Cortex of kidney (tissue), 1 donor: ENCODE measurements at places on chromosomes 6 and 20.

GRCh38 chr6:157287247-157287850 is 36.0 kb downstream of the TMEM242 start:
- no peak for DNase-seq

DNA sequence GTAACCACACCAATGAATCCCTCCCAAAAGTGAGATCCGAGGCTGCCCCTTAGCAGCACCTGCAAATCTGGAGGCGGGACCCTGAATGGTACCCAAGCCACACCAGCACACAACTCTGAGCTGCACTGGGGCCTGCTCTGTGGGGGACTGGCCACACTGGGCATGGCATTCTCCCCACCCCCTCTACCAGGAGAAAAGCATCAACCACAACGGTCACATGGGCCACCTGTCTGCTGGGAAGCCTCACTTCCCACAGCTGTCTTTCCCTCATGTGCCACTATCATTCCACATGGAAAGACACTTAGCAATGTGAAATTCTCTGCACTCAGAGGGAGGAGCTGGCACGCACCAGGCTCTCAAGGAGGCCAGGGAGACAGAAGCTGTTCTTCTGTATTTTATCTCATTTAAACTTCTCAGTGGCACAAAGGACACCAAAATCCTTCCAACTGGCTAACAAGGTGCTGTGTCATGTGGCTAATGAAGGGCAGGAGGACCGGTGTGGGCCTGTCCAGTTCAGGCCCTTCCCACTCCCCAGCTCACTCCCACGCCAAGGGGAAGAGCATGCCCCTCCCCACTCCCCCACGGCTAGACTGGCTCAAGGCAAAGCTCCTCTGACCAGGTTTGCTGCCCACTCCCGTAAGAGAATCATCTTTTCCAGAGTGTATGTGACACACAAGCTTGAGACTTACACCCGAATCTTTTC is 19.0 kb downstream of the YTHDF1 start:
- DNase-seq = no peak

GRCh38 chr20:57664924-57665588 is 44.8 kb downstream of the PMEPA1 start:
- DNase-seq = no peak

- DNase-seq = no peak
Observed at GRCh38 chr6:135576055-135576454, 78.5 kb upstream of the AHI1 start.

DNA sequence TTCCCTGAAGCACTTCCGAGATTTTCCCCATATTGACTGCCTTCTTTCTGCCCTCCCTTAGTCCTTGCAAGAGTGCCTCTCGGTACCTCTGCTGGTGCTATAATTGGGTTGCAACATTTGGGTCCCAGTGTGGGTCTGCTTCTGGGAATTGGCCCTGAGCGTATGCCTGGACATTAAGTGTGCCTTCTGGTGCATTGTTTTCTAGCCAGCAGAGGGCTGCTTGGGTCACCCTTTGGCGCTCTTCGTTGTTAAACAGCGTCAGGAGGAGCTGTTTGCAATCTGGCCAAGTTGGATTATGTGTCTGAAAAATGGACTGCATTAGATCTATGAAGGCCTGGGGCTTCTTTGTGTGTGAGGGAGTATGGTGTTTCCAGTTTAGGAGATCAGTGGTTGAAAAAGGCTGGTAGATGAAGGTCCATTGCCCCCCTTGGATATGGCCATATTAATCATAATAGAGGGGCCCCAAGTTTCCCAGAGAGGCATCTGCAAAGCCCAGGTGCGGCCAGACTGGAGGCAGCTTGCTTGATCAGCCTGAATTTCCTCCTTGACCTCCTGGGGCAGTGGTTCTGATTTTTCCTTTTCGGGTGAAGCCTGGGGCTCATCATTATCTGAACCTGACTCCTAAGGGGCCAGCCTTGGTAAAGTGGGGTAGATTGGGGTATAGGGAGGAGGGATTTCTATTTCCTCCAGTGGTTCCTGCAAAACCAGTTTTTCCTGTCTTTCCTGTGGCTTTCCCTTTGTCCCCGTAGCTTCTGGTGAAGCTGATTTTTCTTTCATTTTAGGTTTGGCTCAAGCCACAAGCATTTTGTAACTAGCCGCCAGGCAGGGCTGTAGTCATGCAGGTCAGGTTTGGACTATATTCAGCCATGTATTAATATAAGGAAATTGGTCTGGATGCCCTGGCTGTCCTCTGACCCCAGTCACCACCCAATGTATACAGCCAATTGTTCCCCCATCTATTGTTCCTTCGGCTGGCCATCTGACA is 85.4 kb upstream of the GPR6 start:
- DNase-seq = no peak

DNA sequence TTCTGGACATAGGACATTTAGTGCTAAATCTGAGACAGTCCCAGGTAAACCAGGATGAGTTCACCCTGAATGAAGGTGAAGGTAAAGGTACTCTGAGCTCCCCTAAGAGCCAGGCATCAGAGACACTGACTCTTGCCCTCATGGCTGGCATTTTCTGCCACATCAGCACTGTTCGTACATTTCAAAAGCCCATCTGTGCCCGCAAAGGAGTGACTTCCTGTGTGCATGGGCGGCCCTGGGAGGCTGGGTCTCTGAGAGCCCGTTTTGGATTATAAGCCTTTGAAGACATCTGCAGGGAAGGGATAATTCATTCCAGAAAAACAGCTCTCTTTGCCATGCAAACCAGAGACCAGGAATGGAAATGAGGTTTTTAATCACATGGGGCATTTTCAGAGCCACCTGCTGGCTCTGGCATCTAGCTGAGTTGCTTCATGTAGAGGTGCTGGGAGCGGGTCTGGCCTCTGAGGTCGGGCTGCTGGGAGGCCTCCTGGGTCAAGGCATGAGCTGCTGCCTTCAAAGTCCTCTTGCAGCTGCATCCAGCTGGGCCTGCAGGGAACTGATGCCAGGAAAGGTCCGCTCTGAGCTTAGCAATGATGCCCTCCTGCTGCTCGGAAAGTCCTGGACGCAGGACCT is 348.3 kb downstream of the DHX35 start:
- DNase-seq = no peak

- no peak for DNase-seq
Observed at GRCh38 chr20:15039088-15039752, 701.8 kb upstream of the FLRT3 start.

DNA sequence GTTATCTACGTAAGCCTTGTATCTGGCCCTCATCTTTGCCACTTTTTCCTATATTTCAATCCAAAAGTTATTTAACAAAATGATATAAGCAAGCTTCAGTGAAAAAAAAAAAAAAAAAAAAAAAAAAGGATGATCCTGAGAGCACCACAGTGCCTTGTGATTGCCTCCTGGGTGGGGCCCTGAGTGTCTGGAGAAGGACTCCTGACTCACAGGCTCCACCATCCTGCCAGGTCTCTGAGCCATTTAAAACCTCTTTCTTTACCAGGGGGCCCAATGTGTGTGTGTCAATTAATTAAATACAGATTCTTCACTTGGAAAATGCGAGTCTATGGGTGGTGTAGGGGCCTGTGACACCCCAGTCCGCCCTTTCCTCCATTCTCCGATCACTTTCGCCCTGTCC is 105.2 kb downstream of the SMOC2 start:
- DNase-seq = no peak

DNA sequence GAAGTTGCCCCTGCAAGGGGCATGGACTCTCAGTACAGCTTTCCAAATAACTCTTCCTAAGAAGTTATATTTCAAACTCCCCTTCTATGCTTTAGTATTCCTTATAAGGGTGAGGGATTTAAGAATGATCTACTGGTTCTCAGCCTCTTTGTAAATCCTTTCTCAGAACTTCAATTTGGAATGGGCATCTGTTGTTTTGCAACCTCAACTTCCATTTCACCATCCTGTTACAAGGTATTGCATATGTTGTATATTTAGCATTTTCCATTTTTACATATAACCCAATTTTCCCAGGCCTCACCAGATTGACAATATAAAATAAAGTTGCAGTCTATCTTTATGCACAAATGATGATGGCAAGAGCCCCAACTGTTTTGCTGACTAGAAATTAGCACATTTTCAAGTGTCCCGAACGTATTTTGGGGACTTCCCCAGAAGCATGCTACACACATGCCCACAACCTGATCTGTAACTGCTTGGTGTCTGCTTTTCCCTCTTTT is 154.9 kb upstream of the CARMIL1 start:
- DNase-seq = no peak

DNA sequence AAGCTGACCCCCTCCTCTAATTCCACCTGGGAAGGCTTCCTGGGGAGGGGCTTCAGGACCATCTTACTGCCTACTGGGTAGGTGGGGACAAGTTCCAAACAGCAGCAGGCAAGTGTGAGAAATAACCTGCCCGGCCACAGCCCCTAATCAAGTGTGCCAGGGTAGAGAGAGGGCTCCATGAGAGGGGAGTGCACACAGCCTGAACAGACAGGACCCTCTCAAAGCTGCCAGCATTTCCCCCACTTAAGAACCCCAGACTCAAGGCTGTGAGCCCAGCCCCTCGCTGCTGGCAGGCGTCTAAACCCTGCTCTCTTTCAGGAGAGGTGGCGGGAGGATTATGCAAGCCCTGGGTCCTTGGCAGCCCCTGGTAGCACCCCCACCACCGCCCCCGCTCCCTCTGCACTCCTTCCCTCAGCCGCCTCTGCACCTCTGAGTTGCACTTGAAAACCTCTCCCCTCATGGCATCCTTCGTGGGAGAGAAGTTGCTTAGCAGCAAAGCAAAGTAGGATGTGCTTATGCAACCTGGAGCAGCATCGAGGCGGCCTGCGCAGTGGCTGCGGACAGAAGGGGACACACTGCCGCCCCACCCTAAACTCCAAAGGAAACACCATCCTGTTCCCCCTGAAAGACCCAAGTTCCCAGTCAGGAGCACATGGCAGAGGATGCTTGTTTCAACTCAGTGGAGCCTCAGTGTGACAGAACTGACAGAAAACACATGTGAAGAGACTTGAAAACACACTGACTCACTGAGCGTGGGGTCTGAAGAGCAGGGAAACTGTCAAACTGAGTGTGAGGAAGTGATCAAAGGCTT is 10.5 kb downstream of the DDRGK1 start:
- no peak for DNase-seq

DNA sequence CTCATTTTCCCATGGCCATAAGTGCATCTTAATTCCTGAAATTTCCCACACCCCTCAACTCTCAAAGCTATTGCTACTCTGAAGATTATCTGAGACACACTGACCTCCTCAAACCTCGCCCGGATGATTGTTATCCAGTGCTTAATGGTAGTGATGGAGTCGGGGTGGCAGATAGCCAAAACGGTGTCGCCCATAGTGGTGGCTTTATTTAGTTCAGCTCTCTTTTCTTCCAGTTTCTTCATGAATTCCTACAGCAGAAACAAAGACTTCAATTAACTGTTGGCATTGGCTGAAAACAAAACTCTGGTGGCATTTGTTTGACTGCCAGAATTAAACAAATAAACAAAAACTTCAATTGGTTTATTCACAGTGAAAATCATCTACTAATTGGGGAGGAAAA is 165.4 kb downstream of the DST start:
- DNase-seq = no peak

- DNase-seq = peak; percentile 29
Observed at GRCh38 chr6:44237813-44238433, 9.0 kb upstream of the HSP90AB1 start.

- no peak for DNase-seq
Observed at GRCh38 chr6:44667668-44668390, 280.3 kb downstream of the CDC5L start.

DNA sequence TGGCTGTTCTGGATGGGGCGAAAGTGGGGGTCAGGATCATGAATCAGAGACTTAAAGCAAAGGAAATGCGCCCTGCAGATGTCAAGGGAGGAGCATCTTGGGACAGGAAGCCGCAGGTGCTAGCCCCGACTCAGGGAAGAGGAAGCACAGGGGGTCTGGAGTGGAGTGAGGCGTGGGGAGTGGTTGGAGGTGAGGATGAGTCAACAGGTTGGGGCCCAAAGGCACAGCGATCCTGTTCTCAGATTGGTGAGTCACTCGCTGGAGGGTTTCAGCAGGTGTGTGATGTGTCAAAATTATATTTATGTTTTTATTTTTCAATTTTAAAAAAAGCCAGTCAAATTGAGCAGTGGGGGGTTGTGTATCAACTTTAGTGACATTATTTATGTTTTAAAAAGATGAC is 19.0 kb downstream of the PACSIN1 start:
- no peak for DNase-seq

GRCh38 chr6:167668754-167669552 is 157.8 kb upstream of the AFDN start:
- no peak for DNase-seq

DNA sequence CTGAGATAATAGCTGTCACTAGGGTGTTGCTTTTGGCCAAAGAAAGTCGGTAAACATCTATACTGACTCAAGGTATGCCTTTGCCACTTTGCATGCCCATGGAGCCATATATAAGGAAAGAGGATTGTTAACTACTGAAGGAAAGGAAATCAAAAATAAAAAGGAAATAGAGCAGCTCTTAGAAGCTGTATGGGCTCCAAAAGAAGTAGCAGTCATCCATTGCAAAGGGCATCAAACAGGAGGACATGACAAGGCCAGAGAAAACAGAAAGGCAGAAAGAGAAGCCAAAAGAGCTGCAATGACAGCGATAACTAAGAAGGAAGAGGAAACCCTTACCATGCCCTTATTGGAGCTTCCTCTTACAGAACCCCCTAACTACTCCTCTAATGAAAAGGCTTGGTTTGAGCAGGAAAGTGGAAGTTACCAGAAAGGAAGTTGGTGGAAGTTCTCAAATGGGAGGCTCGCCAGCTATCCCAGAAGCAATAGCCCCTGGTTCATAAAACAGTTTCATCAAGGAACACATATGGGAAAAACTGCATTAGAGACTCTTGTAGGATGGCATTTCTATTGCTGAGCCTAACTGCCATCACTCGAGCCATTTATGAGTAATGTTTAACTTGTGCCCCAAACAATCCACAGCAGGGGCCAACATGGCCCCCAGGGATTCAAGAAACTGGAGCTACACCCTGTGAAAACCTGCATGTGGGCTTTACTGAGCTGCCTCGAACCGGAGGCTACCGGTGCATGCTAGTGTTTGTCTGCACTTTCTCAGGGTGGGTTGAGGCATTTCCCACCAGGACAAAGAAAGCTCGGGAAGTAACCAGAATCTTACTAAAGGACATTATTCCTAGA is 7.0 kb downstream of the IL22RA2 start:
- DNase-seq = no peak
